ENCODE measurements at places on chromosomes 1 and 21. TPM values are rescaled to one million over a fixed set of nuclear protein-coding genes. Genes with fewer than 3 reads are reported as not detected.

Gene MMEL1
- not detected for total RNA-seq

GRCh38 chr1:232786845-232787455 lies 18.3 kb upstream of the MAP10 start:
- DNase-seq: no peak
- H3K36me3 ChIP-seq: no peaks in the 10 kb centered on the region
- no peaks in the 10 kb centered on the region for H3K27me3 ChIP-seq
- no peaks in the 10 kb centered on the region for H3K4me1 ChIP-seq

DNA sequence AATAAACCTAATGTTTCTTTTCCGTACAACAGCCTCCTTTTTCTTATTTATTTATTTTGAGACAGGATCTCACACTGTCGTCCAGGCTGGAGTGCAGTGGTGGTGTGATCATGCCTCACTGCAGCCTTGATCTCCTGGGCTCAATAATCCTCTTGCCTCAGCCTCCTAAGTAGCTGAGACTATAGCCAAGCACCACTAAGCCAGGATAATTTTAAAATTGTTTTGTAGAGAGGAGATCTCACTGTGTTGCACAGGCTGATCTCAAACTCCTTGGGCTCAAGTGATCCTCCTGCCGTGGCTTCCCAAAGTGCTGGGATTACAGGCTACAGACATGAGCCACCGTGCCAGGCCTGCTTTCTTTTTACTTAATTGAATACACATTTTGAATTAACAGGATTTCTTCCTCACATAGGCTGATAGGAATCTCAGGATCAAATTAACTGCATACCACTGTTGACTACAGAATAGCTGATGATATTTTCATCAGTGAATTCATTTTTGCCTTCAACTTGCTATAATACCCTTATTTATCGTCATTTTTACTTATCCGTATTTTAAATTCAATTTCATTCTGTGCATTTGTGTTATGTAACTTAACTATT lies 2010.5 kb downstream of the NCAM2 start:
- no peak for DNase-seq
- no peaks in the 10 kb centered on the region for H3K4me1 ChIP-seq
- H3K27me3 ChIP-seq: no peaks in the 10 kb centered on the region
- H3K27ac ChIP-seq: no peak overlapping the region

- no peak overlapping the region for H3K4me3 ChIP-seq
- no peaks in the 10 kb centered on the region for H3K27me3 ChIP-seq
- no peaks in the 10 kb centered on the region for H3K4me1 ChIP-seq
- H3K36me3 ChIP-seq: peaks cover 12% of the 10 kb centered on the region
These were observed 37.9 kb downstream of the WNT4 start for GRCh38 chr1:22104865-22105437.

- H3K4me3 ChIP-seq: no peak overlapping the region
- H3K27ac ChIP-seq: no peak overlapping the region
- no peak for DNase-seq
- no peaks in the 10 kb centered on the region for H3K4me1 ChIP-seq
- H3K27me3 ChIP-seq: no peaks in the 10 kb centered on the region
- no peaks in the 10 kb centered on the region for H3K36me3 ChIP-seq
These were observed 685 bp upstream of the SYT6 start for GRCh38 chr1:114154146-114154962.

- H3K4me1 ChIP-seq: peaks cover 8% of the 10 kb centered on the region
- H3K27me3 ChIP-seq: no peaks in the 10 kb centered on the region
- no peak for DNase-seq
- H3K36me3 ChIP-seq: no peaks in the 10 kb centered on the region
These were observed 42.7 kb downstream of the NIBAN1 start for GRCh38 chr1:184931566-184931965.
